Suppressor macrophage treated with lipopolysaccharide for 1 hour (primary cell): ENCODE measurements at places on chromosomes 11 and 22.

DNA sequence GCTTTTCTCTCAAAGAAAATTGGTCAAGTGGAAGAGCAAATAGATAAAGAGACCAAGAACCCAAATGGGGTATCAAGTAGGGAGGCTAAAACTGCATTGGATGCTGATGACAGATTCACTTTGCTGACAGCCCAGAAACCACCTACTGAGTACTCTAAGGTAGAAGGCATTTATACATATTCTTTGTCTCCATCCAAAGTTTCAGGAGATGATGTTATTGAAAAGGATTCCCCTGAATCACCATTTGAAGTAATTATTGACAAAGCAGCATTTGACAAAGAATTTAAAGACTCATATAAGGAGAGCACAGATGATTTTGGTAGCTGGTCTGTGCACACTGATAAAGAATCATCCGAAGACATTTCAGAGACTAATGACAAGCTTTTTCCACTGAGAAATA, 37.7 kb downstream of the RTN3 start:
- no peak for DNase-seq

GRCh38 chr11:86550757-86551156, 121.7 kb downstream of the ME3 start:
- peak; percentile 3 for DNase-seq

- peak; percentile 5 for DNase-seq
Observed at GRCh38 chr11:104442321-104442720, 278.4 kb upstream of the PDGFD start.

GRCh38 chr11:126613272-126613671, 257.8 kb downstream of the ST3GAL4 start:
- DNase-seq = no peak

- no peak for DNase-seq
Observed at GRCh38 chr11:118441770-118442275, 5.5 kb downstream of the KMT2A start.

- DNase-seq = no peak
Observed at GRCh38 chr11:99585606-99586005, 564.9 kb downstream of the CNTN5 start.

GRCh38 chr11:110565357-110566336, 135.9 kb downstream of the FDX1 start:
- DNase-seq = no peak

DNA sequence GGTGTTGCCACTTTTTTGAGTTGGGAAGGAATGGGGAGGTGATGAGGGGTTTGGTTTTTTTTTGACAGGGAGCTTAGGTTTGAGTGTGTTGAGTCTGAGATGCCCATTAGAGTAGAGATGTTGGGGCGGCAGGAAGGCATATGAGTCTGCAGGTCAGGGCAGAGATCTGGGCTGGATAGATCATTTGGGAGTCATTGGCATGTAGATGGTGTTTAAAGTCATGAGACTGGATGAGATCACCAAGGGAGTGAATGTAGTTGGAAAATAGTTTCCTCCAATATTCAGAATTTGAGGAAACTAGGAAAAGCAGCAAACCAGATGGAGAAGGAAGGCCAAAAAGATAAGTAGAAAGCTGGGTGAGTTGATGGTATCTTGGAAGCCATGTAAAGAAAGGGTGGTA, 2.1 kb upstream of the ANAPC15 start:
- DNase-seq = no peak

- DNase-seq = no peak
Observed at GRCh38 chr11:73243093-73243485, 25.0 kb downstream of the P2RY2 start.

GRCh38 chr22:31652911-31653684, 8.9 kb downstream of the PISD start:
- no peak for DNase-seq

- no peak for DNase-seq
Observed at GRCh38 chr11:14418801-14419417, 59.9 kb upstream of the RRAS2 start.

GRCh38 chr22:19811811-19812771, 42.6 kb downstream of the GNB1L start:
- no peak for DNase-seq

DNA sequence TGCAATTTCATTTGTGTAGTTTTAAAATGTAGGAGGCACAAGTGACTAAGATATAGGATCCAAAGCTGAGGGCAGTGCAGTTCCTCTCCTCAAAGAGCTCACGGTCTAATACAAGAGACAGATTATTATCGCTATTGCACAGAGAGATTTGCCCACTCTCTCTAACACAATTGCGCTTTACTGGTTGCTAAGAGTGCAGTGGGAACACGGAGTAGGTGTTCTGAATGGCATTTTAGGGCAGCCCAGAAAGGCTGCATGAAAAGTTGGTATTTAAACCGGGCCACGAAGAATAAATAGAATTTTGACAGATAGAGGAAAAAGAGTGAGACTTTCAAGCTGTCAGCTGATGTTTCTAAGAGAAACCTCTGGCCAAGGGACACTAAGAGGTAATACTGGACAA, 79.5 kb downstream of the BLID start:
- DNase-seq = no peak
